ENCODE measurements at places on chromosomes 13 and 19. TPM values are rescaled to one million over a fixed set of nuclear protein-coding genes. Genes with fewer than 3 reads are reported as not detected.

- no peak for DNase-seq
Observed at GRCh38 chr13:97695684-97696083, 257.8 kb upstream of the IPO5 start.

GRCh38 chr13:93926425-93926824 lies 553.1 kb downstream of the DCT start:
- DNase-seq: no peak

ATP4B gene
- total RNA-seq: not detected

CAPN12 gene
- 2.3 TPM for total RNA-seq

DNA sequence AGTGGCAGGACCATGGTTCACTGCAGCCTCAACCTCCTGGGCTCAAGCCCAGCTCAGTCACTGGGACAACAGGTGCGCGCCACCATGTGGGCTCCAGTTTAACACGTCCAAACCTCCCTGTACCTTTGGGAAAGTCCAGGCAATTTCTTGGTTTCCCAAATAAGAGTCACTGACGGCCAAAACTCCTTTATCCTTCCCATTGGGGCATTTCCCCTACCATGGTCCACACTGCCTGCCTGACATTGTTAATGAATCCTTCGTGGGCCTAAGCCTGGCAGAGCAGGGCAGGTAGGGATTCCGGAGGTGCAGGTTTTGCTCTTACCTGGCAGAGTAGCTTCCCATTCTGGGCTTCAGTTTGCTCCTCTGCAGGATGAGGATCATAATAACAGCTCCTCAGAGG lies 66.2 kb upstream of the TM9SF2 start:
- no peak for DNase-seq

GRCh38 chr13:80259159-80259558 lies 81.8 kb downstream of the SPRY2 start:
- DNase-seq: no peak

NLRP4 gene
- total RNA-seq: not detected

DNA sequence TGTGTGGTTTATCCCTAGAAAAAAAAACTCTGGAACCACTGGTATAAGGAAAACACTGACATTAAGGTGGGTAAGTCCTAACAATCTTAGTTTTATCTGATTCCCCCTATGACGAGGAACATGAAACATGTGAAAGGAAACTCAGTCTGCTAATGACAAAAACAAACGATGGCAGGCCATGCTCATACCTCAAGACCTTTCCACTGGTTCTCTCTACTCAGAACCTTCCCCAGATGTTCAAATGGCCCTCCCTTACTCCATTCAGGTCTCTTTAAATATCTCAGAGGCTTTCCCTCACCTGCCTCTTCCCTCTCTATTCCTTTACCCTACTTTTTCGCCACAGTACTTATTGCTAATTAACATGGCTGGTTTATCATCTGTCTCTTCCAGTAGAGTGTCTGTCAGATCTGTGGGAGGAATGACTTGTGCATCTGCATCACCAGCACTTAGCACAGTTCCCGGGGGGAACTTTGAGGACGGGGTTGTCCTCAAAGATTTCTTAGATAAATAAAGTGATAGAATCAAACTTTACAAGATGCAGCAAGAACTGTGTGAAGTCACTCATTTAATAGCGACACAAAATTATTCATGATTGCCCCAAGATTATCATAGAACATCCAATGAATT lies 1.5 kb downstream of the TUBGCP3 start:
- DNase-seq: no peak

TBC1D4 gene
- total RNA-seq: 56.1 TPM

DNA sequence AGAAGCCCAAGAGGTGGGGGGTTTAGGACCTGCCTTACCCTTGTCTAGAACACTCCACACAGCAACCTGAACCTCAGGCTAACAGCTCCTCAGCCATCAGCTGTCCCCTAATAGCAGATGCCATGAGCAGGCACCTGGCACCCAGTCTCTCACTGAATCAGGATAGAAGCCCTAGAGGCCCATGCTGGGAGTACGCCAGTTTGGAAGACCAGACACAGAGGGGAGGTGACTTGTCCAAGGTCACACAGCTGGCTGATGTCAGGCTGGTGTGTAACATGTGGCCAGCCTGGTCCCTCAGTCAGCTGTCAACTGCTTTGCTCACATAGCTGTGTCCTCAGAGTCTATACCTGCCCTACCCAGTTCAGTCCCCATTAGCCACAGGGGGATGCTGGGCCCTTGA lies 12.8 kb upstream of the SAMD1 start:
- DNase-seq: no peak

CAMSAP3 gene
- 90.9 TPM for total RNA-seq

IL17D gene
- 1.5 TPM for total RNA-seq

DNA sequence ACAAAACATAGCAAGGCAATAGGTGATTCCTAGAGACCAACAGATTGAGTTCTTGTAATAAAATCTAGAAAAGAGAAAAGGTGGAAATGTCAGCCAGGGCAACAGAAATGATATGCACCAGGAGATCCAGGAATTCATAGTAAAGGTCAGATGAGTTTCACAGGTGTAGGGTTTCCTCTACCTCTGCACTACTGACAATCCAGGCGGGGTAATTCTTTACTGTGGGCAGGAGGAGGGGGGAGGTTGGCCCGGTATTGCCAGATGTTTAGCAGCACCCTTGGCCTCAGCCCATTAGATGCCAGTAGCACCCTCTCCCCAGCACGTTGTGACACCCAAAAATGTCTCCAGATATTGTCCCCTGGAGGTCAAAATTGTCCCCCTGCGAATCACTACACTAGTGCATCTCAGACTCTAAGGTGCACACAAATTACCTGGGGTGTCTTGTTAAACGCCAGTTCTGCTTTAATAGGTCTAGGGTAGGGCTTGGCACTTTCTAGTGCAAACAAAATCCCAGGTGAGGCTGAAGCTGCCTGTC lies 3.5 kb upstream of the UBAC2 start:
- DNase-seq: no peak

DNA sequence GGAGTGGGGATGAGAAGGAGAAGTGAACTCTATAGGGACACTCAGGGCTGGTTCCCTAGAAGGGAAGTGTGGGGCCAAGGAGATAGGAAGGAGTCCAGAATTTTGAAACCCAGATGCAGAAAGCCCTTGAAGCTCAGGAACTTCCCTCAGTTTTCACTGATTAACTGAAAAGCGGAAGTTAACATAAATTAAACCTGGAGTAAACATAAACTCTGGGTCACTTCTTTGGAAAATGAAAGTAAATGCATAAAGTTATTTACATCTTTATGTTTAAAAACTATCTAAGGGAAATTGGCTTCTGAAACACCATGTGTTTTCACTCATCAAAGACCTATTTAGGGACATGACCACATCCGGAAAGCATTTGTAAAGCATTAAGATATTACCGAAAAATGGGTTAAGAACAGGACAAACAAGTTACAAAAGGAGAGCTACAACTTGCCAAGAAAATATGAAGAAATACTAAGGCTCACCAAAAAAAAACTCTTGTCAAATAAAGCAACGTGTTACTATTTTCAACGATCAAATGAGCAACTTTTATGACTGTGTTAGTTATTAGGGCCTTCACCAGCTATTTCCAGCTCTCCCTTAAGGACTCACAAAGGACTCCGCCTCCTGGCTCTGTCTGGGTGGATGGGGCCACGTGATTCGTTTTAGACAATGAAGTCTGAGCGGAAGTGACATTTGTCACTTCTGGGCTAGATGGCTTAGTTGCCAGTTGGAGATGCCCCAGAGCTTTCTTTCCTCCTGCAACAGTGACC lies 439.1 kb upstream of the ZNF507 start:
- DNase-seq: peak; percentile 21

DNA sequence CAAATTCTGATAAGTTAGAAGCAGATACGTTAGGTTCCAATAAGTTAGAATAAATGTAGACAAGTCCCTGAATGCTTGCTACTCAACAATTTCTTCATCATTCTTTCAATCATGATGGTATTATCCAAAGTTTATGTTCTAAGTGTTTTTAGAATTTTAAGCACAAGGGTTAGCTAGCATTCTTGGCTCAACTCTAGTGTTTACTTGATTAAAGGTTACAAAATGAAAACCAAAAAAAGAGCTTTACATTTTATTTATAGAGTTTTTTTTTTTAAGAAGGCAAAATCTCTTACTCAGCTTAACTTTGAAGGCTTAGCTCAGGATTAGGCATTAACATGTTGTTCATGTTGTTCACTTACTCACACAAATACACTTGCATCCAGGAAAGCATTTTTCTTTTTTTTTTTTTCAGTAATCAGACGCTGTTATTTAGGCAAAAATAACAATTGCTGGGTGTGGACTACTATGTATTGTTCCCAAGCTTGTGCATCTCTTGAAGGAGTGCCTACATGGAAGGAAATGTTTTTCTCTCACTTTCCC lies 420.6 kb downstream of the DCT start:
- DNase-seq: no peak

DNA sequence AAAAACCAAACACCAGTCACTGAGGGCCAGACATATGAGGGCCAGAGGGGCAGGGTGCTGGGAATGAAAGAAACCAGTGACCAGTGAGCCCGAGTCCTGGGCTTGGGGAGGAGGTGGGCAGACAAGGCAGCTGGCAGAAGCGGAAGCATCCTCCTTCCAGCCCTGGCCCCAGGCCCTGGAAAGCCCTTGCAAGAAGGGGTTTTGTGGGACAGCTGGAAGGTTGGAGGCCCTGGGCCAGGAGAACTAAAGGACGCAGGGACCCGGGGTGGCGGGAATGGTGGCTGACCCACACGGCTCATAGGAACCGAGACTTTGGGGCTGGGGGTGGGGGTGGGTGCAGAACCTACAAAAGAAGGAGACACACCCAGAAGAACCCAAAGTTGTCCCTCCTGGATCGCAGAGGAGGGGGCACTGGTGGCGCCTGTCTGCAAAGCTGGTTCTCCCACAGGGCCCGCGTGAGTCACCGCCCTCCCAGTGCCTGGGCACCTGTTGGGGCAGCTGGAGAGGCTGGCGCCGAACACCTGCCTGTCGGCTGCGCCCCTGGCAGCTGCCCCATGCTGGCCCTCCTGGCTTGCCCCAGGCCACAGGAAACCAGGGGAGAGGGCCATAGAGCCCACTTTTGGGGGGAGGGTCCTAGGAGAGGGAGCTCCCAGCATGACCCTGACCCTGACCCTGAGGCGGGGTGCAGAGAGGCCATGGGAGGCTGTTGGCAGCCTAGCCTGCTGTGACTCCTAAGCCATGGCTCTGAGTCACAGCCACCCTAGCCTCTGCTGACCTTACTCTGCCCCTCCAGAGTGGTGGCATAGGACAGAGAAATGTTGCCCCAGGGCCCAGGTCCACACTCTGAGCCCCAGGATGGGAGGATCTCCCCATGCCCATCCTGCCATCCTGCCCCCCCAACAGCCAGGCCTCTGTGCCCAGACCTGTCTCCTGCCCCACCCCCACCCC lies 802 bp downstream of the DMPK start:
- DNase-seq: peak; percentile 52

GRCh38 chr19:32497391-32497790 lies 83.6 kb upstream of the PDCD5 start:
- no peak for DNase-seq

- no peak for DNase-seq
Observed at GRCh38 chr13:107466326-107467099, 748.8 kb downstream of the LIG4 start.

DNA sequence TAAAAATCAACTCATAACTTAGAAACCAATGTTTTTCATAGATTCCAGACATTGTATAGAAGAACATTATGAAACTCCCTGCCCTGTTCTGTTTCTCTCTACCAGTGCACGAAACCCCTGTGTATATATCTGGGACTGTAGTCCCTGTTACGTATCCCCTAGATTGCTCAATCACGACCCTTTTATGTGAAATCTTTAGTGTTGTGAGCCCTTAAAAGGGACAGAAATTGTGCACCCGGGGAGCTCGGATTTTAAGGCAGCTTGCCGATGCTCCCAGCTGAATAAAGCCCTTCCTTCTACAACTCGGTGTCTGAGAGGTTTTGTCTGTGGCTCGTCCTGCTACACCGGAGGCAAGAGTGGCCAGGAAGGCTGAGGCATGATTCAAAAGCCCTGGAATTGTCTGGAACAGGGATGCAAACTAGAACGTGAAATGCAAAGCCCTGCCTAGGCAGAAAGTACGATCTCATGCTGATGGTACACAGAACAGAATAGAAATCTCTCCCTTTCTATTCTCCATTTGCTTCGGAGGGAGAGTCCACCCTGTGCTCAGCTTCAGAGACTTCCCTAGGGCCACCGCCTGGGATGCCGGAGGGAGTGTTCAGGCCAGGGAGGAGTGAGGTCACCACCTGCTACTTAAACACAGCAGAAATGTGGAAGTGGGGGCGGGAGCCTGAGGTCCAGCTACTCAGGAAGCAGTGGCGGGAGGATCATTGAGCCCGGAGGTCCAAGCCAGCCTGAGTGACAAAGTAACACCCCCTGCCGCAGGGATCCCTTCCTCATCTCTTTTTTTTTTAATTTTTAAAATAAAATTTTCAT lies 758 bp upstream of the ZNF888 start:
- DNase-seq: no peak

GRCh38 chr13:57970404-57970803 lies 338.9 kb downstream of the PCDH17 start:
- DNase-seq: no peak

PSG4 gene
- 0.68 TPM for total RNA-seq

LHB gene
- 5.2 TPM for total RNA-seq

AXL gene
- 26.1 TPM for total RNA-seq

GRCh38 chr13:41054919-41055619 lies 6.2 kb upstream of the WBP4 start:
- no peak for DNase-seq

DNA sequence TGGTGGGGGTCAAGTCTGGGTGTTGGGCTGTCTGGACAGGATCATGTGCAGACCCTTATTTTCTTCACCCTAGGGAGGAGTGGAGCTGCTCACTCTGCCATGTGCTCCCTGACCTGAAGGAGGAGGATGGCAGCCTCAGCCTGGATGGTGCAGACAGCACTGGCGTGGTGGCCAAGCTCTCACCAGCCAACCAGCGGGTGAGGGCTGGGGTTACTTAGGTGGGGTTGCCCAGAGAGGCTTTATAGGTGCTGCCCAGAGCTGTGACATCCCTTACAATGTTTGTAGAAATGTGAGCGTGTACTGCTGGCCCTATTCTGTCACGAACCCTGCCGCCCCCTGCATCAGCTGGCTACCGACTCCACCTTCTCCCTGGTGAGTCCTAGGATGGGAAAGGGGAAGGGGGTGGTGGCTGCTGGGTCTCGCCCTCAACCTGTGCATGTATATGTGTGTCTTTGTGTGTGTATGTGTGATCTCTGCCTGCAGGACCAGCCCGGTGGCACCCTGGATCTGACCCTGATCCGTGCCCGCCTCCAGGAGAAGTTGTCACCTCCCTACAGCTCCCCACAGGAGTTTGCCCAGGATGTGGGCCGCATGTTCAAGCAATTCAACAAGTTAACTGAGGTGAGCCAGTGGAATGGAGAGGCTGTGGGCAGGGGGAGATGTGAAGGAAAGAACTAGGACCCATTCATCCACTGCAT lies 5.1 kb downstream of the CHMP2A start:
- DNase-seq: no peak

DNA sequence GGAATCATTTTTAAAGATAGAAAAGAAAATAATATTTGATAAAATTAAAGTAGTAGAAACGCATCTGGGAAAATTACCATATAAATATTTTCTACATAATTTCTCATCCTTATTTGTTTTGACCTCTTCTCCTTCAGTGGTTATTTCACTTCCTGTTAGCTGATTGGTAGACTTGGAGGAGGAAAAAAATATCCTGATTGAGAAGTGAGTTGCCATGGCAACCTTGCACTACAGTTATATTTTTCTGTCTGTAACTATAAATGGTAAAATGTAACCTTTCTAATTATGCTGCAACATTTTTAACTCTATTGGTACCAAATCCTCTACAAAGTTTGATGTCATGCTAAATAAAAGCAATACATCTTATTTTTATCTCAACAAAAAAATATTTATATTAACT lies 45.2 kb downstream of the SCEL start:
- no peak for DNase-seq

Data from prostate gland (tissue), 2 donors.